ENCODE measurements at places on chromosomes 7 and 10.

- DNase-seq, result no peak
These were observed 29.9 kb downstream of the HEPACAM2 start for GRCh38 chr7:93196336-93196735.

DNA sequence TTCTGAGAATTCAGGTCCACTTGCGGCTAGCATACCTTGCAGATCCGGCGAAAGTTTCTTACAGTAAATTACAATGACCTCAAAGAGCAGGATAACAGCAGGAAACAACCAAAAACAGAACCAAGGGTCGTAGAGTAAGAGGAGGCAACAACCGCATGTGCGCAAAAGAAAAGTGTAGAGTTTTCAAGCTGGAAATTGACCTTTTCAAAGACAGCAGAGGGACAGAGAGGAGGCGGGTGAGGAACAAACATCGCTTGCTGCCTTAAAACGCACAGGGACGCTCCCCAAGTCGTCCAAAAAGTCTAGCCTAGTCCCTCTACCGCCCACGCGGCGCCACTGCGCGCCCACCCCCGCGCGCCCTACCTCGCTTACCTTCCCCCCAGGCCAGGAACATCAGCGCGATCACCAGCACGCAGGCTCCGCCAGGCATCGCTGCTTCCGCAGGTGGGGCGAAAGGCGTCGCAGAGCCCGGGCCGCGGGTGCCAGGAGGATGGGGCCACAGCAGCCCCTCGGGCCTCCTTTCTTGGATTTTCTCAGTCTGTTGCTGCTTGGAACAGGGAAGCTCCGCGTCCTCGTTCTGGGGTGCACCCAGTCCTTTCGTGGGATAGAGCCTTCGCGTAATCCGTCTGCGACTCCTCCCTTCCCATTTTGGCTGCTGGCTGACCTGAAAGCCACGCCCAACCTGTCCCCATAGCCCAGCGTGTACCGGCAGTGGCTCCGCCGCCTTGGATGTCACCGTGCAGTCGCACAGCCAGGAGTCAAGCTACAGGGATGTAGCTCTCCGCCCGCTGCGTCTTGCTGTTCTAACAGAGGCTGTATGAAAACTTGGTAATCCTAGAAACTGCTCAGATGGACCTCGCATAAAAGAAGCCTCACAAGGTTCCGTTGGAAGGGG, at the start of gene VWDE:
VWDE (minus strand) TSS at position 579 of the 895 bp plus-strand sequence; CDS start at position 430, 149 bp downstream.
- peak; percentile 88 for DNase-seq

- no peak for DNase-seq
These were observed 9.9 kb downstream of the VPS50 start for GRCh38 chr7:93242106-93242505.

DNA sequence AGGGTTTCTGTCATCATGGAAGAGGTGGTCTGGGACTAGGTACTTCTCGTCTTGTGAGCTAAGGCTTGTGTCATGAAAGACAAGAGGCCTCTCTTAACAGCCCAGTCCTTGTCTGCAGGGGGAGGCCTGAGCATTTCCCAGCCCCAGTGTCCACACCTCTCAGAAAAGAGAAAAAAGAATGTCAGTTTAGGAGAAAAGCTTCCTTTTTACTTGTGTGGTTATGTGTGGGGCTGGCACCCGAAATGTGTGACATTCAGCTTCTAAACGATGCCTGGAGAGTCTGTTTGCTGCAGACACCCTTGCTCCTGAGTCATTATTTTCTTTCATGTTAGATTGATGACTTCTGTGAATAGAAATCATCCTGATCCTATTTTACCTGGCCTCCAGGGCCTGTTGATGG, 67.4 kb downstream of the LANCL2 start:
- DNase-seq, result no peak

DNA sequence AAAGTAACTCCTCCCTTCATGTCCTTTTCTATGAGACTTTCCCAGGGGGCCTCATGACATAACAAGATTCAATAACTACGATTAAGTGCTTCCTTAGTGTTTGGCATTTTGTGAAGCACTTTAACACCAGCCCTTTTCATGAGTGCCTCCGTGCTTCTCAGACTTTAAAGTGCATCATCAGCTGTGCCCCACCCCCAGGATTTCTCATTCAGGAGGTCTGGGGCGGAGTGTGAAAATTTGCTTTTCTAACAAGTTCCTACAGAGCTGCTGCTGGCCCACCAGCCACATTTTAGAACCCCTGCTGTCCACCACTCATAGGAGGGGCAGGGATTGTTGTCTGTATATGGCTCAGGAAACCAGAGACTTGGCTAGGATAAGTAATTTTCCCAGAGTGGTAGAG, 445.3 kb downstream of the LRMDA start:
- peak; percentile 32 for DNase-seq

DNA sequence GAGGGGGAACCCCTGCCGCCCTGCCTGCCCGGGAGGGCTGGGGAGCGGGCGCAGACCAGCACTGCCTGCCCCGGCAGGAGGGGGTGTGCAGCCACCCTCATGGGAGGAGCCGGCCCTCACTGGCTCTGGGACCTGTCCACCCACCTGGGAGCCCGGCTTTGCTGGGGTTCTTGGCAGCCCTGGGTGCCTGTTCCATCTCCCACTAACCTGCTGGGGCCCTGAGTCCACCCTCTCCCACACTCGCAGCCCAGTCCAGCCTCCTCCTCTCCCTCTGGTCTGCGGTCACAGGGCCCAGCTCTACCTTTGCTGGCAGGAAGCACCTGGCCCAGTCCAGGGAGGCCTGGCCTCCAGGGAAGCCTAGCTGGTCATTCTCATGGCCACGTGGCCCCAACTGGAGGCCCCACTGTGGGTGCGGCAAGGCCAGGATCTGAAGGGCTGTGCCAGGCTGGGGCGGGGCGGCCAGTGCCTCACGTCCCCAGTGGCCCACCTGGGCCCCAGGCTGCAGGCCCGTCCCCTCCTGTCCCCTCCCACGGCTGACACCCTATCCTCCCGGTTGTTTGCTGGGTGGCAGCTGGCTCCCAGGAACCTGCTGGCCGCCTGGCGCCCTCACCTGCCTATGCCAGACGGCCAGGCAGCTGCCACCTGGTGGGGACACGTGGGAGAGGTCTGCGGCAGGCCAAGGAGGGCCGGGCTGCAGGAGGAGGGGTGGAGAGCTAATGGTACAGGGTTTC, at the start of gene TMEM184A:
TMEM184A (minus strand) TSS at position 393 of the 731 bp plus-strand sequence. CDS start 721 bp downstream, outside the sequence.
- peak; percentile 92 for DNase-seq

GRCh38 chr7:148155000-148155399, 435.6 kb upstream of the C7orf33 start:
- DNase-seq, result no peak

GRCh38 chr10:79316671-79317431, 30.4 kb upstream of the PPIF start:
- no peak for DNase-seq

DNA sequence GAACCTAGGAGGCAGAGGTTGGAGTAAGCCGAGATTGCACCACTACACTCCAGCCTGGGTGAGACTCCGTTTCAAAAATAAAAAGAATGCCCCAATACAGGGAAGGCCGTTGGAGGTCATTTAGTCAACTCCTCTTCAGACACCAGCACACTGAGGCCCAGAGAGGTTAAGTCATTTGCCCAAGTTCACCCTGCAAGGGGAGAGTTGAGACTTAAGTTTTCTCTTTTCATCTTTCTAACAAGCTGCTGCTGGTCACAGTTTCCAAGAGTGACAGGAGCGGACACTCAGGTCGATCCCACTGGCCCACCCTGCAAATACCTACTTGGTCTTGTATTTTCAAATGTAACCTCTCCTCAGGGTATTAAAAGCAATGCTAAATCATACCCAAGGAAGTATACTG, 30.4 kb upstream of the VCL start:
- DNase-seq, result no peak

- DNase-seq, result no peak
These were observed 10.1 kb downstream of the SLC25A16 start for GRCh38 chr10:68517188-68517587.

GRCh38 chr7:51019191-51019844, 236.6 kb upstream of the GRB10 start:
- no peak for DNase-seq

DNA sequence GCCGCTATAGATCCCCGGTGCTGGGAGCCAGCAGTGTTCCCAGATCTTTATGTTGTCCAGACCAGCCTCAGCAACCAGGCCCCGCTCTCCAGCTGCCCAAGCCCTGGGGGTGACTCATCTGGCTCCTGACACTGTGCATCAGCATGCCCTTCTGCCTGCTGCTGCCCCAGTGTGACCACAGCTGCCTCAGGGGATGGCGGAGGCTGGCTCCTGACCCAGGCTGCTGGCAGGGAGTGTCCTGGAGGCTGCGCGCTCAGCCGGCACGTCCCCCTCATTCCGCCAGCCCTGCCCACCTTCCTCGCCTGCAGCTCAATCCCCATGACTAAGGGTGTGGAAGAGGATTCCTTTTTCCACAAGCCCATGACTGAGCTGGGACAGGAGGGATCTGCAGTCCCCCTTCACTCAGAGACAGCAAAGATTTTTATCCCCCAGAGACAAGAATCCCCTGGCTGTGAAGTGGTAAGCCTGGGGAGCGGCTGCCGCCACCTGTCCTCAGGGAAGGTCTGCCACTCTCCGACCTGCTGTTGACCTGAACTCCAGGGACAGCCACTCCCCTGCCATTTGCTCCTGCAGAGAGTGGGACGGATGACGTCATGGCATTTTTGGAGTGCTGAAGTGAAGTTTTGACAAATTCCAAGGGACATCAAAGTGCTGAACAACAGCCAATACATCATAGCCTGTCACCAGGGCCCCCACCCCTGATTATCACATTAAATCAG, 182.8 kb upstream of the BMPER start:
- DNase-seq, result no peak

DNA sequence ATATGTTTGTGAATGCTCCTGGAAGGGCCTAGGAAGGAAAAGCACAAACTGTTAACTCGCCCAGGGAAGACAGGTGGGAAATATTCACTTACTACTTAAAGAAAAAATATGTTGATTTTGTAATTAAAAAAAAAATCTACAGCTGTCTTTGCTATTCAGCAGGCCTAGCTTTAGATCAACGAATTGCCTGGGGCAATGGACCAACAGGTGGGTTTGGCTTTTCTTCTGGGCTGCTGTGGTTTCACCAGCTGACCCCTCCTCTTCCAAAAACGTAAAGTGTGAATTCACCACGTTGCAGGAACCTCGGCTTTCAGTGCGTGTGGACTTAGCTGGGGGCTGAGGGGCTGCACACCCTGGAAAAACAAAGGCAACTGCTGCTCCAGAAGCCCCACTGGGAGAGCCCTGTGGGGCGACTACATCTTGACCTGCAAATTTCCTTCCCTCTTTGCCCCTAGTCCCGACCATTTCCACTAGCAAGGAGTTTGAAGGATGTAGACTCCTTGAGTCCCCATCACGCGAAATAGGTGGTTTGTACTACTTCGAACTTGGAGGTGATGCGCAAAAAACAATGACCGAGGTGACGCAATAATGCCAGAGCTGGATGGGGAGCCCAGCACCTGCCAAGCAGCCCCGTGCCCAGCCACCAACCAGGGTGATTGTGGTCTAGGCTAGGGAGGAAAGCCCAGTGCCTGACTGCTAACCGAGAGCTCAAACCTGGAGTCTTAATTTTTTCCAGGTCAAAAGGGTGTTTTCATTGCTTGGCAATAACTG, 7.4 kb downstream of the PRLHR start:
- DNase-seq, result no peak

DNA sequence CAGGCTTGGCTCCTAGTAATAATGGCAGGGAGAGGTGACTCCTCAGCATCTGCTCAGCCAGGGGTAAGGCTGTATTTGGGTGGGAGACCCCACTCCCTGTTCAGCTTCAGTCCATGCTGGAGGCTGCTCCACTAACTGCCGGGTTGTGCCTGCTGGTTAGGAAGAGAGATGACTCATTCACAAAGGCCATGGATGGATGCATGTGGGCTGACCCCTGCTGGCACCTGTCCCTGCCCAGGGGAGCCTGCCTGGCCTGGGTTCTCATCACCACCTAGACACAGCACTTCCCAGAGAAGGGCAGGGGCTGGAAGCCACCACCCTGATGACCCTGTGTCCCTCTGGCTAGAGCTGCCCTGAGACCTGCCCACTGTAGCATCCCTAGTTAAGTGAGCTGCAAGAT, 59.0 kb downstream of the VSTM4 start:
- DNase-seq, result no peak

DNA sequence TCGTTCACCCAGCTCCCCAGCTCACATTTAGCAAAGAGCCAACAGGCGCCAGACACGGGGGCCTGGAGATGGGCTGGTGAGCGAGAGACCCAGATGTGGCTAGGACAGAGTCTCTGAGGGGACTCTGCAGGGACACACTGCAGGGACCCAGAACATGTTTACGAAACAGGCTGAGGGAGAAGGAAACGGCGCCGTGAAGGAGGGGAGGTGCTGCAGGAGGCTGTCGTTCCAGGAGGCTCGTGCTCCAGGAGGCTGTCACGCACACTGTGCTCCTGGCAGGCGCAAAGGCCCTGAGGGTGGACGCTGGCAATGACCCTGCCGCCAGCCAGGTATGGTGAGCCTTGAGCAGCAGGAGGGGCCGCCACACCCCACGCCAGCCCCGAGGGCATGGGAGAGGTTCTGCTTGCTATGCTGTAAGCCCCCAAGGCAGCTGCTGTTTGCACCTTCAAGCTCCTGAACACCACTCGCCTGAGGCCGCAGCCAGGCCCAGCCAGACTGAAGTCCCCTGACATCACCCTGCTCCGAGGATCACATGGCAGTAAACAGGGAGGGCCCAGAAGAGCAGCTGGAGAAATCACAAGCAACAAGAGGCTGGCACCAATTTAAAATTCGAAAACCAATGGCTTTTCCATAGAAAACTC, 27.3 kb downstream of the ADAP1 start:
- peak; percentile 27 for DNase-seq

All from left lung (tissue), 14 donors.